ENCODE measurements at places on chromosomes 12 and 14. TPM values are rescaled to one million over a fixed set of nuclear protein-coding genes. Genes with fewer than 3 reads are reported as not detected.

DNA sequence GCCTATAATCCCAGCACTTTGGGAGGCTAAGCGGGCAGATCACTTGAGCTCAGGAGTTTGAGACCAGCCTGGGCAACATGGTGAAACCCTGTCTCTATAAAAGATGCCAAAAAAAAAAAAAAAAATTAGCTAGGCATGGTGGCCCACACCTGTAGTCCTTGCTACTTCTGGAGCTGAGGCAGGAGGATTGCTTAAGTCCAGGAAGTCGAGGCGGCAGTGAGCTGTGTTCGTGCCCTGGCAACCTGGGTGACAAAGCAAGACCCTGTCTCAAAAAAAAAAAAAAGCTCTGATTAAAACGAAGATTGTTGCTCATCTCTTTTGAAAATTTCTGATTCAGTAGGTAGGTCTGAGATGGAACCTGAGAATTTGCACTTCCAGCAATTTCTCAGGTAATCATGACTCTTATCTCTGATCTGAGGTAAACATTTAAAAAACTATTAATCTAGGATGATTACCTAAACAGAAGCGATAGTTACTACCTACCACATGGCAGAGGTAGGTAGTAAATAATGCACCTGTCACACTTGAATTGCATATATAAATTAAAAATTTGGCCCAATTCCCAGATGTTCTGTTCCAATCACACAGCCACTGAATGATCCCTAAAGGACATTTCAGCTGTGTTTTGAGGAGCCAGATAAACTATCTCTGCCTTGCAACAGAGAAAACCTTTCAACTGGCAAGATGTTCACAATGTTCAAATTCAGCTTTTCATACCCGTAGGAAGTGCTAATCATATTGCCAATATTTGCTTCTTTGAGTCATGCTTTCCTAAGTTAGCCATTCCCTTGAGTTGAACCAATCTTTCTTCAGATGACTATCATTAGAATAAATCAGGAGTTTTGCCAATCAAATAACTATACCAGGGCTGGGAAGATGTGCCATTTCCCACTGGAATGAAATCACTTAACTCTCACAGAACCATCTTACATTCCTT is 4.2 kb upstream of the TEP1 start:
- DNase-seq = no peak

GRCh38 chr12:117143008-117143532 is 43.9 kb upstream of the TESC start:
- DNase-seq = peak; percentile 71

DNA sequence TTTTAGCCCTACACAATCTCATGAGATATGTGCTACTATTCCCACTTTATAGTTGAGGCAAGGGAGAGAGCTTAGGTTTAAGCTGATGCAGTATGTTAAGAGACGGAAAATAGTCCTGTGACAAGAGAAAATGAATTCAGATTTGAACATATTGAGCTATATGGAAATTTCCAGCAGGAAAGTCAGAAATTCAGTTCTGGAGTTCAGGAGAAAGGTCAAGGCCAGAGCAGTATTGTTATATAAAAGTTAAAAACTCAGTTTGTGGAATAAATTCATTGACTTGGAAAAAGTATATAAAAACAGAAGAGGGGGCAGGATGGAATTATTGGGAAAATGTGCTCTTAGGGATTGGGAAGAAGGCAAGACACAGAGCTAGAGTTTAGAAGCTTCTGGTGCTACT is 167.0 kb upstream of the GZMB start:
- DNase-seq = no peak

- DNase-seq = peak; percentile 7
Measured at GRCh38 chr12:115440438-115440837, 756.5 kb upstream of the TBX3 start.

- DNase-seq = no peak
Measured at GRCh38 chr14:65826946-65827345, 414.4 kb downstream of the FUT8 start.

DNA sequence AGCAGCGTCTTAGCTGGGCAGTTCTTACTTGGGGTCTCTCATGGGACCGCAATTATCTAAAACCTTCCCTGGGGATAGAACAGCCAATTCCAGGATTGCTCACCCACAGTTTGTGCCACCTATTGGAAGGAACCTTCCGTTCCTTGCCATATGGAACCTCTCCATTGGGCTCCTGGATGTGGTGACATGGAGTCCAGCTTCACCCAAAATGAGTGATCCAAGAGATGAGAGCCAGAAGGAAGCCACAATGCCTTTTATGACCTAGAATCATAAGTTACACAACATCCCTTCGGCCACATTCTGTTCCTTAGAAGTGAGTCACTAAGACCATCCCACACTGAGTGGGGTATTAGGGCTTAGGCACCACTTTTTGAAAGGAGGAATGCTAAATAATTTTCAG is 164.4 kb downstream of the FBXL14 start:
- peak; percentile 25 for DNase-seq

DNA sequence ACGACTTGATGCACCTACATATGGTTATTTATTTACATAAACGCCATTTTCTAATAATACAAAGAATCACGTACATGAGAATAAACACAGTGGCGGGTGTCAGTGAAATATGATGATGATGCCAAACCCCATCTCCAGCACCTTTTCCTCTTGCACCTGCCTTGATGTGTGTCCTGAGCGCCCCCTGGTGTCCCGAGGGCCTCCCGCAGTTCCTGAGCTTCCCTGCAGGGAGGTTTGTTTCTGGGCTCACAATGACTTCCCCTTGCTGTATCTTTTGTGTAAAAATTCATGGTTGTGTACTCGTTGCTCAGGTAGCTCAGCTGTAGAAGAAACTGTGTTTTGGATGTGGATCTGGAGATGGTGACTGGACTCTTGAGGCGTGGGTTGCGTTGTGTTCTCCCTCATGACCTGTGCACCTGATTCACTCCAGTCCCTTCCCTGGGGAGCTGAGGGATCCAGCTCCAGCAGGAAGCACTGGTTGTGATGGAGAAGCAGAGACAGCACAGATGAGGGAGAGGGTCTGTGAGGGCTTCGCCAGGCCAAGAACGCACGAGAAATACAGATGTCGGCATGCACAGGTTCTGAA is 1037.8 kb downstream of the TMEM121 start:
- no peak for DNase-seq

GRCh38 chr12:85626784-85627171 is 209.4 kb downstream of the RASSF9 start:
- no peak for DNase-seq

- DNase-seq = no peak
Measured at GRCh38 chr12:12442548-12443071, 85.7 kb downstream of the BORCS5 start.

GRCh38 chr12:107302649-107303341 is 209.4 kb upstream of the CRY1 start:
- no peak for DNase-seq

- DNase-seq = no peak
Measured at GRCh38 chr12:5138256-5138655, 94.6 kb downstream of the KCNA5 start.

- no peak for DNase-seq
Measured at GRCh38 chr12:65121049-65121955, at the start of gene WIF1. TSS of gene WIF1 (minus strand) at chr12:65121305. CDS start at chr12:65121191, 114 bp downstream.

DNA sequence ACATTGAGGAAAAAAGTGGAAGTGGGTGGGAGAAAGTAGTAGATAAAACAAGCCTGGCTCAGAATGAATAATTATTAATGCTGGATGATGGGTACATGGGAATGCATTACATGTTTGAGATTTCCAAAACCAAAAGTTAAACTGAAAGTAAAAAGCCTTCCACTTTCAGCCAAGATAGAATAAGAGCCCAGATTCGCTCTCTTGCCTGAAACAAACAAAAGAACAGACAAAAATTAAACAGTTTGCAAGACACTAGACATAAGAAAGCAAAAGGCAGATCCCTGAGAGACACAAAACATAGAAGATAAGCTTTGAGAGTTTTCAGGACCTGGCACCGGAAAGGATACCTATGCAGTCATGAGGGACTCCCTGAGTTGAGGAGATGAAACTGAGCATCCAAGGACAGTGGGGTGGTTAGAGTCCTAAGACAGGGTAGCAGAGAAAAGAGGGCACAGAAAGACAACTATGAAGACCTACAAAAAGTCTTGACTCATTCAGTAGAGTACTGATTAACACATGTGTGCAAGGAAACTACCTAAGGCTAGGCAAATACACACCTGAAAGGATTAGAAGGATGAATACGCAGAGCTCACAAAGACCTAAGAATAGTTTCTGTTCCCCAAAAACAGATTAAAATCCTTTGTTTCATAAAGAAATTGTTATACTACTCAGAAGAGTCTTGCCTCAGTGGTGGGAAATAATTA is 54.1 kb downstream of the CEP83 start:
- no peak for DNase-seq

DNA sequence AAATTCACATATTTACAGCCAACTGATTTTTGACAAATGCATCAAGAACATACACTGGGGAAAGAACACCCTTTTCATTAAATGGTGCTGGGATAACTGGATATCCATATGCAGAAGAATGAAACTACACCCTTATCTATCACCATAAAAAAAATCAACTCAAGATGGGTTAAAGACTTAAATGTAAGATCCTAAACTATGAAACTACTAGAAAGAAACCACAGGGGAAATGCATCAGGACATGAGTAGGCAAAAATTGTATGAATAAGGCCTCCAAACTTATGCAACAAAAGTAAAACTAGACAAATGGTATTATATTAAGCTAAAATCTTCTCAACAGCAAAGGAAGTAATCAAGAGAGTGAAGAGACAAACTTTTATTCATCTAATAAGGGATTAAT is 242.6 kb downstream of the CPNE8 start:
- DNase-seq = no peak

- DNase-seq = no peak
Measured at GRCh38 chr12:6234906-6235305, 34.7 kb downstream of the CD9 start.

- no peak for DNase-seq
Measured at GRCh38 chr12:105469701-105470100, 139.2 kb downstream of the C12orf75 start.

- no peak for DNase-seq
Measured at GRCh38 chr12:7557227-7557626, 53.6 kb upstream of the CD163 start.

GRCh38 chr12:57462251-57462911 is 2.8 kb downstream of the GLI1 start:
- DNase-seq = peak; percentile 61

DNA sequence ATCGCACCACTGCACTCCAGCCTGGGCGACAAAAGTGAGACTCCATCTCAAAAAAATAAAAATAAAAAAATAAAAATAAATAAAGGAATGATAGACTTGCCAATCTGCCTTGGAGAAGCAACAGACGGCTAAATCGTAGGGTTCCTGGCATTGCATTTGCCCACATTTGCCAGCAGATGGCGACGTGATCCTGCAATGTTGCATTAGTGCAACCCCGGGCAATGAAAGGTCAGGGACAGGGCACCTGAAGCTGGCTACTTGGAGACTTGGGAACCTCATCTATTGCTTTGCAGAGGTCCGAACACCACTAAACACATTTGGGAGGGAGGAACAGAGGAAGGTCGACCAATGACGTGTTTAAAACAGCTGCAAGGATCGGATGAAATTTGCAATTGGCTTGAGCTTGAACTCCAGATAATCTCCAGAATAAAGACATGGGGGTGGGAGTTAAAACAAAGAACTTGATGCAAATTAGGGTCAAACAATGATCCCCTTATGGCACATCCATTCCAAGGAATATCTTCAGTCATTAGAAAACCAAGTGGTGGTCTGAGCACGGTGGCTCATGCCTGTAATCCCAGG is 34.6 kb downstream of the SPRING1 start:
- DNase-seq = no peak

GRCh38 chr12:77401064-77401769 is 335.8 kb upstream of the E2F7 start:
- no peak for DNase-seq

DNA sequence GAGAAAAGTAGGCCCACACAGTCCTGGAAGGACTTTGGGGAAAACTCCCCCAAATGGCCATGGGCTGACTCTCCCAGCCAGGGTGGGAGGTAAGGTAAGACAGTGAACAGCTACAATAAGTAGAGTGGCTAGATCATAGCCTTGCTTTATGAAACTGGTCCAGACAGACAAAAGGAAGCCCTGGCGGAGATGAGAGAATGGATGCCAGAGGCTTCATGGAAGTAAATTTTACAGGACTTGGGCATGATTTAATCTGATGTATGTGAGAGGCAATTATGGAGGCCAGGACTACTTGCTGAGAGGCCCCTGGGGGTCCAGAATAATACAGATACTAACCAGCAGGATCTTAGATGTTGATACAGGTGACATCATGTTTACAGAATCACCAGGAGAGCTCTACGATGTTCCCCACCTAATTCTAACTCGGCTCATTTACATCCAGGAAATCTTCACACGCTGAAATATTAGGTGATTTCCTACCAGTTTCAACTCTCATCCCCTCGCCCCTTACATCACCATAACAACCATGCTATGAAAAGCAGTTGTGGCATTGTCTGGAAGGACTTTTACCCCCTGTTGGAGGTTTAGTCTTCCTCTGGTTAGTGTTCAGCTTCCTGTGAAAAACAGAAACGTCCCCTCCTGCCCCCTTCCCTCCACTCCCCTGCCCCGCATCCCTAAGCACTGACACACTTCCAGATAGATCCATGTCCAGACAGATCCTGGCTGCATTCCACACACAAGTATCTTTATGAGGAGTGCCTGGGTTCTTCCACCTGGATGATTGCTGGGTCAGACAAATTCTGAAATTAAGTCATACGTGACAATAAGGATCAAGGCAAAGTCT is 39.5 kb upstream of the NT5DC3 start:
- no peak for DNase-seq

DNA sequence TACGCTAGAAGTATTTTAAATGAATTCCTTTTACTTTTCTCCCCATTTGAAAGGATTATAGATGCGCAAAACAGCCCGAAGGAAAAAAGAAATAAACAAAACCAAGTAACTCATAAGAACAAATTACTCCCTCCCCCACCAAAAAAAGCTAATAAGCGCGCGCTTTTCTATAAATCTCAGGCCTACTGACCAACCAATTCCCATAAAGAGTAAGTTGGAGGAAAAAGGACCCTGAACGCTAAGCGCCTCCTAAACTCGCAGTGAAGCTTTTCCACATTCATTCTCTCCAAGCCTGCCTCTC is 588 bp downstream of the MBIP start:
- DNase-seq = no peak

The INSM2 gene
- not detected for total RNA-seq

The DDN gene
- total RNA-seq = 0.13 TPM

The RD3L gene
- total RNA-seq = not detected

The CLEC12A gene
- total RNA-seq = not detected

The SENP1 gene
- total RNA-seq = 13.2 TPM

The FAR2 gene
- 9.0 TPM for total RNA-seq

The ANO2 gene
- total RNA-seq = 1.5 TPM

The RNASE2 gene
- total RNA-seq = not detected

The ERH gene
- 107 TPM for total RNA-seq

The FAM222A gene
- 1.1 TPM for total RNA-seq

The NTS gene
- not detected for total RNA-seq

The LRRC9 gene
- not detected for total RNA-seq

The VSX2 gene
- not detected for total RNA-seq

The SIX6 gene
- total RNA-seq = not detected

The RBM23 gene
- 96.1 TPM for total RNA-seq

The RGS6 gene
- total RNA-seq = not detected

The PDZRN4 gene
- not detected for total RNA-seq

The KRT74 gene
- not detected for total RNA-seq

The OR2AP1 gene
- total RNA-seq = not detected

The ANG gene
- total RNA-seq = 0.14 TPM
